MV-4-11 (cell line): ENCODE measurements at places on chromosomes 11 and 22.

- peak; percentile 18 for DNase-seq
Measured at GRCh38 chr22:26401726-26402125, 27.3 kb upstream of the ASPHD2 start.

DNA sequence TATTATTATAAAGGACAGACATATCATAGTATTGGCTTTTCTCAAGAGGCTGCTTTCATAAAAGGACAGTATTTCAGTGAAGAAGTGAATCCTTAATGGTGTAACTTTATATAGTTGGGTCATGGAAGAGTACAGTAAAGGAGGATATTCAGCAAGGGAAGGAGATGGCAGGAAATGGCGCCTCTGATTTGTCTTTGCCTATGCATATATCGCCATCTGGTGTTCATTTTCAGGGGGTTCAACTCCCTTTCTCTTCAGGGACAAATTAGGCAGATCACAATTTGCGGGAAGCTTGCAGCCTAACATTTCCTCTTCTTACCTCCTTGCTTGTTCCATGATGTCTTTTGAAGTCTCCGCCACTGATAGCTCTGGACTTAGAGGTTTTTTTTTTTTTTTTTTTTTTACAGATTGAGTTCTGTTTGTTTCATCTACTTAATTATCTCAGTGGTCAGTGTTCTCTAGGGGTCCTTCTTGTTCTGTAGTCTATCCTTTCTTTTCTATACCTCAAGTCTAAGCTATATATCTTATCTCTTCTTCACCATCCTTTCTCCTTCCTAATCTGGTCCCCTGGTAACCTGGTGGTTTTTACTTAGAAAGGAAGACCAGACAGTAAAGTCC, 21.8 kb upstream of the RRM1 start:
- DNase-seq: peak; percentile 67

GRCh38 chr11:62149986-62150886, 26.4 kb downstream of the INCENP start:
- no peak for DNase-seq

DNA sequence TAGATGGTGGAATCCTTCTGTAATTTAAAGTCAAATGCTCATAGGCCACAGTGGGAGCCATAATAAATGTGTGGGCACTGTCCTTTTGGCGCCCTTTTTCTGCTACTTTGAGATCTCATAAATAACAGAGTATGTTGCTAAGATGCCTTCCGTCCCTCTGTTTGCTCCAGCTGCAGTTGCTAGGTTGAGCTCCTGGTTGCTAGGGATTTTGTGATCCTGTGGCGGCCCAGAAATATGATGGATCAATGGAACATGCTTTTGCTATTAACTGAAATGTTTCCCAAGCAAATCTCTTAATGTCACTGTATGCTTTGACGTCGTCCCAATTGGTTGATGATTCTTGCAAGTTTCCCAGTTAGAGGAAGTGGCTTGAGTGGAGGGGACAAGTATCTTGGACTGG, 53.5 kb downstream of the MYO18B start:
- DNase-seq: no peak

DNA sequence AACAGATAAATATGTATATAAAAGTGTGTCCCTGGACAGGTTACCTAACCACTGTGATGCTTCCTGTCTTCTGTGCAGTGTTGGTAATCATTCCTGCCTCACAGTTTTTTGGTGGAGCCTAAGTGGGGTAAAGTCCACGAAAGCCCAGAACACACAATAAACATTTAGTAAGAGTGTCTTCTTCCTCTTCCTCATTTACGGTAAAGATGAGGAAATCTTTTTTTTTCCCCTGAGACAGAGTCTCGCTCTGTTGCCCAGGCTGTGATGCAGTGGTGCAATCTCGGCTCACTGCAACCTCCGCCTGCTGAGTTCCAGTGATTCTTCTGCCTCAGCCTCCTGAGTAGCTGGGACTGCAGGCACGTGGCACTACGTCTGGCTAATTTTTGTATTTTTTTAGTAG, 117.1 kb downstream of the LDLRAD3 start:
- peak; percentile 72 for DNase-seq
